ENCODE measurements at places on chromosomes 1 and 21. TPM values are rescaled to one million over a fixed set of nuclear protein-coding genes. Genes with fewer than 3 reads are reported as not detected.

The FAM72C gene
- 0.23 TPM for total RNA-seq

The FAM163A gene
- not detected for total RNA-seq

The RHD gene
- total RNA-seq, result not detected

The HSPG2 gene
- 81.3 TPM for total RNA-seq

The KIF21B gene
- total RNA-seq, result under 0.01 TPM

The ENAH gene
- total RNA-seq, result 155 TPM

The RCSD1 gene
- total RNA-seq, result 0.08 TPM

The VASH2 gene
- 0.30 TPM for total RNA-seq

The ILDR2 gene
- under 0.01 TPM for total RNA-seq

The MAP3K7CL gene
- total RNA-seq, result 38.0 TPM

The GPR37L1 gene
- under 0.01 TPM for total RNA-seq

The ADAMTS5 gene
- total RNA-seq, result 0.08 TPM

The SV2A gene
- 13.8 TPM for total RNA-seq

The LCE3E gene
- not detected for total RNA-seq

The ESRRG gene
- 0.12 TPM for total RNA-seq

The AMY2A gene
- not detected for total RNA-seq

The ZBTB8A gene
- total RNA-seq, result 3.7 TPM

The NIT1 gene
- total RNA-seq, result 15.7 TPM

The AIRE gene
- not detected for total RNA-seq

The MMEL1 gene
- not detected for total RNA-seq

The KLF17 gene
- 0.23 TPM for total RNA-seq

The OR2T33 gene
- total RNA-seq, result not detected

The OR6N2 gene
- total RNA-seq, result not detected

The IGSF9 gene
- 0.12 TPM for total RNA-seq

The OLIG2 gene
- total RNA-seq, result not detected

The NBPF15 gene
- total RNA-seq, result 31.9 TPM

The KLHDC7A gene
- total RNA-seq, result not detected

The LIPI gene
- not detected for total RNA-seq

The LRRC52 gene
- not detected for total RNA-seq

The TRAPPC3 gene
- total RNA-seq, result 78.5 TPM

The ESPN gene
- total RNA-seq, result not detected

The C1orf141 gene
- not detected for total RNA-seq

The CRB1 gene
- total RNA-seq, result 0.12 TPM

The HSPA6 gene
- total RNA-seq, result 0.75 TPM

The AMPD1 gene
- total RNA-seq, result not detected

The ERG gene
- 1.7 TPM for total RNA-seq

The TEKT2 gene
- total RNA-seq, result 0.38 TPM

The OR2T35 gene
- total RNA-seq, result not detected

The CHIA gene
- not detected for total RNA-seq

The S100A14 gene
- 0.30 TPM for total RNA-seq

The KRTAP20-4 gene
- not detected for total RNA-seq

The SLAMF8 gene
- not detected for total RNA-seq

The CYYR1 gene
- 0.35 TPM for total RNA-seq

The ZSWIM5 gene
- 0.68 TPM for total RNA-seq

The SH3D21 gene
- 2.7 TPM for total RNA-seq

The GNG4 gene
- under 0.01 TPM for total RNA-seq

The FCRL5 gene
- not detected for total RNA-seq

The UTS2 gene
- not detected for total RNA-seq

The AGT gene
- total RNA-seq, result 0.45 TPM

The ANGPTL3 gene
- not detected for total RNA-seq

The IL19 gene
- not detected for total RNA-seq

Measured in smooth muscle cell of the coronary artery (primary cell).